ENCODE measurements at places on chromosomes 3 and 15.

DNA sequence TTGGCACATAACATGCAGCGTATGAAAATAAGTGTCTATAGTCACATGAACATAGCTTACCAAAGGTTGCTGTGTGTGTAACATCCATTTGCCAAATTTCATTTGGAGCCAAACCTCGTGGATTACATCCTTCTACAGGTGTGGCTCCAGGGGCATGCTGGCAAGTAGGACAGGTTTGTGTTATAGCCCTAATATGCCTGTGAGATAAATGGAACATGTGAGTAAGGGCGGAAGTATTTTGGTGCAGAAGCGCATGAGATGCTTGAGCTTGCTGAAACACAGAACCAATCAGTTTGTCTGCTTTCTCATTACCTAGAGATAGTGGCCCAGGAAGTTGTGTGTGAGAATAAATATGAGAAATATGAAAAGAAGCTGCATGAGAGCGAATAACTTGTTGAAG is 21.8 kb upstream of the XCR1 start:
- DNase-seq: no peak

- DNase-seq: no peak
These were observed 23.1 kb downstream of the PLXNA1 start for GRCh38 chr3:127005864-127006500.

GRCh38 chr3:38577371-38578080 is 72.0 kb downstream of the SCN5A start:
- DNase-seq: no peak

- DNase-seq: no peak
These were observed 13.3 kb downstream of the ETV5 start for GRCh38 chr3:186095561-186096081.
